ENCODE measurements at places on chromosomes 6 and 20.
A peak's percentile ranks its signal among the peaks of the same experiment; 100 is the strongest.

GRCh38 chr6:105781248-105781647 is 304.9 kb upstream of the PRDM1 start:
- no peak for DNase-seq

- no peak for DNase-seq
These were observed 642 bp downstream of the EEF1A2 start for GRCh38 chr20:63497946-63498935.

- DNase-seq = no peak
These were observed 480.9 kb upstream of the NOX3 start for GRCh38 chr6:155936551-155936950.

DNA sequence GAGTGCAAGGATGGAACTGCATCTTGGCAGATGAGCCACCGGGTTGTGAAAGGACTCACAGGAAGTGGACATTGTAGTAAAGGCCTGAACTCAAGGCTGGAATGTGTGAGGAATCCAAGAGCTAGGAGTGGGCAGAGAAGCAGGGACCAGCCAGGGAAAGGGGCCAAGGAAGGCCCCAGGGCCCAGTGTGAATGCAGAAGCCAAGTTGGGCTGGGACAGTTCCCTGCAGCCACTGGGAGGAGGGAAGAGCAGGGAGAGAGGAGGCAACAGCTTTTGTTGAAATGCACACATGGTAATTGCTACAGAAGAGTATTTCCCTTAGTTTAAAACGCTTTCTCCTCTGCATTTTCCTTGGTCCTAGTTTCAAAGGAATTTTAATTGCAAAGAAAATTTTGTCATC is 34.6 kb downstream of the CDH22 start:
- no peak for DNase-seq

GRCh38 chr6:40395066-40395697 is 192.0 kb downstream of the LRFN2 start:
- no peak for DNase-seq

- peak; percentile 33 for DNase-seq
These were observed 94.9 kb downstream of the RFX6 start for GRCh38 chr6:116971959-116972358.

DNA sequence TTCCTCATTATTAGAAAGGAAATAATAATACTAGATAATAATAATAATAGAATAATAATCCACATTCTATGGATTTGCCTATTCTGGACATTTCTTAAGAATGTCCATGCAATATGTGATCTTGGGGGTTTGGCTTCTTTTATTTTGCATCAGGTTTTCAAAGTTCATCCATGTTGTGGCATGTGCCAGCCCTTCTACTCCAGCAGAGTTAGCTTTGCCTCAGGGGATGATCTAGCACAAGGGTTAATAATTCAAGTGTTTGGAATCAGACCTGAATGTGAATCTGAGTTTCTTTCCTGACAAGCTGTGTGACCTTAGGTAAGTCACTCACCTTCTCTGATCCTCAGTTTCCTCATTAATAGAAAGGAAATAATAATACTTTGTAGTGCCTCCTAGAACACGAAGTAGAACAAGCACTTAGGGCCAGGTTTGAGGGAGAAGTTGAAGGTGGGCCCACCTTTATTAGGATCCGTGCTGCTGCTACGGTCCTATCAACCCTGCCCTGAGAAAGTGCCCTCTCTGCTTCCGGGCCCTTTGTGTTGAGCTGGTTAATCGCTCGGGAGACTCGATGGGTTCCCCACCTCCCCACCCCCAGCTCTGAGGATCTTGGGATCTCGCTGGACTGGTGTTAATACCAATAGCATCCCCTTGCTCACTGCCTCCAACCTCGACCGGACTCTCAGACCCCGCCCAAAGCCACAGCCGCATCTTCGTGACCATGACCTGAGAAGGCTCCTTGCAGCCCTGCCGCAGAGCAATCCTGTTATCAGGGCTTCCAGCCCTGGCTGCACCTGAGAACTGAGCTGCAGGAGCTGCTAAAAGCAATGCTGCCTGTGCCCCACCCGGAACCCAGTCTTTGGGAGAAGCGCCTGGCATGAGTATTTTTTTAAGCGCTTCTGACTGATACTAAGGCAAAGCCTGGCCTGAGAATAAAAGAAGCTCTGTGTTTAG is 26.9 kb downstream of the RBM38 start:
- DNase-seq = no peak

- DNase-seq = no peak
These were observed 266.2 kb downstream of the UTRN start for GRCh38 chr6:144551339-144551738.

DNA sequence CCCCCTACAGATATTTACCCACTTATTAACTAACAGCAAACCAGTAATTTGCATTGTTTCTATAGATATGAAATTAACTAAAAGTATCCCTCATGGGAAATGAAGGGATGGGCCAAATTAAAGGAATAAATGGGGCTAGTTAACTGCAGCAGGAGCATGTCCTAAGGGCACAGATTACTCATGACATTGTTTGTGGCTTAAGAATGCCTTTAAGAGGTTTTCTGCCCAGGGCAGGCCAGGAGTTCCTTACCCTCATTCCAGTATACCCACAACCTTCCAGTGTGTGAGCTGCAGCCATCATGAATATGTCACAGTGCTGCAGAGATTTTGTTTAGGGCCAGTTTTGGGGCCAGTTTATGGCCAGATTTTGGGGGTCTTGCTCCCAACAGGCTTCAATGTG is 1101.9 kb downstream of the PRIM2 start:
- no peak for DNase-seq

GRCh38 chr6:11999246-11999645 is 12.9 kb upstream of the HIVEP1 start:
- DNase-seq = no peak

DNA sequence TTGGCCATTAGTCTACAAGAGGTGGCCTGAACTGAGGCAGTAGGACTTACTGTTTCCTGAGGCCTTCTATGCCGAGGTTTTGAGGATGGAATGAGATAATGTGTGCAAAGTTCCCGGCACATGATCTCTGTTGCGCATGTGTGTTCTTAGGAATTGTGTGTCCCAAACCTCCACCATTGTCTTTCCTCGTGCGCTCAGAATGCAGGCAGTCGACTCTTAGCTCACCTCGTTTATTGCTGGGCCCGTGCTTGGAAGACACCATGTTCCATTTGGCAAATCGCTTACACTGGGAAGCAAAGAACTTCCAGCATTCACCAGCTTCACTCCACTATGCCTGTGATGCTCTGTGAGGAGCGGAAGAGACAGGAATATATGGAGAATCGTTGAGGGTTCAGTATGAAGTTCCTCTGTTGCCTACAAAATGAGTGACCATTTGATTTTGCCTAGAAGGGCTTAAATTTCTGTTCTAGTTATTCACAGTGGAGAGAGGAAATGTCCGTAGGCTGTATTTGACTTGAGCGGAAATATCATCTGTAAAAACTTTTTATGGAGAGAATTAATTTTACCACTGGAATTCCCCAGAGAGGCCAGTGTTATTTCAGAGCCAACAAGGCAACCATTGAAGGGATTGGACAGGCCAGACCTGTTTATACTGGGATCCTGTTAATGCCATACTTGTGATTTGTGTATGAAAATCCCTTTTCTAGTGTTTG is 75.7 kb upstream of the CLDN20 start:
- DNase-seq = peak; percentile 28

- DNase-seq = peak; percentile 4
These were observed 734 bp downstream of the MMS22L start for GRCh38 chr6:97282238-97282725.

- DNase-seq = no peak
These were observed 248.7 kb upstream of the ECI2 start for GRCh38 chr6:4383910-4384638.

GRCh38 chr6:110039981-110040383 is 61.9 kb downstream of the GPR6 start:
- DNase-seq = peak; percentile 34

GRCh38 chr6:122871079-122871478 is 82.0 kb downstream of the SMPDL3A start:
- no peak for DNase-seq

- no peak for DNase-seq
These were observed 84.6 kb upstream of the SGK1 start for GRCh38 chr6:134402372-134402984.

- no peak for DNase-seq
These were observed 24.8 kb upstream of the MBOAT1 start for GRCh38 chr6:20236909-20237600.

GRCh38 chr20:39986173-39986904 is 702.7 kb downstream of the MAFB start:
- DNase-seq = no peak

- DNase-seq = no peak
These were observed 95.9 kb upstream of the IFNGR1 start for GRCh38 chr6:137315081-137315480.

GRCh38 chr20:51036827-51037531 is 14.1 kb upstream of the KCNG1 start:
- DNase-seq = peak; percentile 51

- no peak for DNase-seq
These were observed 8.5 kb downstream of the QRSL1 start for GRCh38 chr6:106637717-106638341.

- peak; percentile 78 for DNase-seq
These were observed 8.7 kb downstream of the DNAAF9 start for GRCh38 chr20:3398681-3399252.

GRCh38 chr6:73528897-73529296 is 8.1 kb upstream of the EEF1A1 start:
- no peak for DNase-seq

- peak; percentile 74 for DNase-seq
These were observed 67.2 kb upstream of the RNF24 start for GRCh38 chr20:4082406-4083097.

DNA sequence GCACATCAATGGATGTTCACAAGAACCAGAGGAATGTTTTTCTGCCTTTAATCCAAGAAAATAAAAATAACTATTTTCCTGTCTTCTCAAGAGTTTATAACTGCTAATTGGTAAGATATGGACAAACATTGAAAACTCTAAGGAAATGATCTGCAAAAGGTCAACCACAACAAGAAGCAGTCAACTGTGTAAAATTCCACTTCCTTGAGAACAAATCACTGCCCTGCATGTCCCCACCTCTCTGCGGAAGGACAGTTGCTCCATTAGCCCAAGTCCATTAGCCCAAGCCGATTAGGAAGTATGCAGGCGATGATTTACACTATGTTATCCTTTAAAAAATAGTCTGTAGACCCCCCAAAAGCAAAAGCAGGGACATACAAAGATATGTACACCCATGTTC is 27.6 kb downstream of the SLC22A23 start:
- no peak for DNase-seq

DNA sequence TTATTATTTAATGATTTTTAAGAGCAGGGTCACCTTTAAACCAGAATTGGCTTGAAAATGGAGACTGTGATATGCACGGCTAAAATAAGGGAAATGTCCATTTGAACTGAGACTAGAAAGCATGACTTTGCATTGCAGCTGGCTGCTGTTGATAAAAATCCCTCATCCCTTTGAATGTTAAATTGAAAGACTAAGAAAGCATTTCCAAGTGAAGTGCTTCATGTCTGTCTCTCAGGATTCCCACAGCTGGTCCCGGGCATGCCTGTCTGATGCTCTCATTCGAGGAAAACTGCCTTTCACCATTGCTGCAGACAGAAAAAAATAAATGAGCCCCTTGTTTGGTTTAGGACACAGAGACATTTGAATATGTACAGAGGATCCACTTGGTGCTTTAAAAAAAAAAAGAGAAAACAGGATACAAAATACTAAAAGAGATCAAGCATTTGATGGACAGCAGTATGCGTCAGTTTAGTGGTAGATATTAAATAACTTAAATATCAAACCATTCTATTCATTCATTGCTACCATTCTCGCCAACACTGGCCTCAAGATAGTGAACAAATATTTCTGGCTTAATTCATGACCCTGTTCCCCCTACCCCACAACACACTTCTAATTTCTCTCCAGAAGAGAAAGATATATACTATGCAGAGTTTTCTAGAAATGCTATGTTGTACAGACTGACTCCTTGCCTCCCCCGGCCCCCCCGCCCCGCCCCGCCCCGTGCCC is 55.0 kb downstream of the TBC1D7 start:
- DNase-seq = no peak

GRCh38 chr6:34170346-34170745 is 24.5 kb upstream of the GRM4 start:
- no peak for DNase-seq

GRCh38 chr20:47297746-47298145 is 58.8 kb downstream of the ZMYND8 start:
- DNase-seq = no peak

DNA sequence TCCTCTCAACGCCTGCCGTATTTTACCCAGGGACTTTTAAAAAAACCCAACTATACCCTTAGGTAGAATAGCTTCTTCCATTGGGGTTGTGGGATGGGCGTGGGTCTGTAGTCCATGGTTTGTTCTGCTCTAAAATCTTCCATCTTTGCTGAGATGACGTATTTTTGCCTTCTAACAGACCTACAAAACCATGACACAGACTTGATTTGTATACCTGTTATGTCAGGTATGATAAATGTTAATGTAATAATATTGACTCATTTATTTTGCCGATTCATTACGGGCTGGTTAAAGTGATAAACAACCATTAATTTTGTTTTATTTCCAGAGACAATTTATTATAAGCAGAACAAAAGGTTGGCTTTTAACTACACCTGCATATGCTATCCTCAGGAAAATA is 48.7 kb downstream of the UST start:
- no peak for DNase-seq

DNA sequence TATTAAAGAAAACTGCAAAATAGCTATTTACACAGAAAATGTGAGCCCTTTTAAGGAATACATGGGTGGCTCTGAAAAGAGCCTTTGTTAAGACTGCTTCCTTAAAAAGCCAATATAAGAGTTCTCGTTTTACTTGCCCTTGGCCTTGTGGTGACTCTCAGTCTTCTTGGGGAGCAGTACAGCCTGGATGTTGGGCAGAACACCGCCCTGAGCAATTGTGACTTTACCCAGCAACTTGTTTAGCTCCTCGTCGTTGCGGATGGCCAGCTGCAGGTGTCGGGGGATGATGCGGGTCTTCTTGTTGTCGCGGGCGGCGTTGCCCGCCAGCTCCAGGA is 111.5 kb downstream of the HFE start:
- no peak for DNase-seq

- peak; percentile 57 for DNase-seq
These were observed 12.8 kb downstream of the ME1 start for GRCh38 chr6:83417880-83418663.

- DNase-seq = no peak
These were observed 270.8 kb downstream of the PREX1 start for GRCh38 chr20:48556956-48557355.

DNA sequence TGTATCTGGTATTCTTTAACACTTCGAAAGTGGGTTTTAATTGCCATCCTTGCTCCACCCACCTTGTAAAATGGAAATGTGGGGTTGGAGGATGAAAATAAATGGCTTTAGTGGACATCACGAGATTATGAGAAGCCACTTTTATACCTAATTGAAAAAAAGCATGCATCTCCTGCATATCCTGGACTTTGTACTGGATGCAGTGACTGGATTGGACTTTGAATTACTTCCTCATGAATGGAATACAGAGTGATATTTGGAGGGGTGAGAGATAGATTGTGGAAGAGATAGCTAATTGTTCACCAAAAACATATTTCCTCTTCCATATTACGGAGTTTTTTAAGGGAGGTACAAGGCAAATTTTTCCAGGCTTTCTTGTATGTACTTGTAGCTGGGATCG is 813.0 kb downstream of the TENT5A start:
- no peak for DNase-seq
